ENCODE measurements at places on chromosomes 13 and 19. TPM values are rescaled to one million over a fixed set of nuclear protein-coding genes. Genes with fewer than 3 reads are reported as not detected.

Gene GRIN2D
- total RNA-seq = 0.91 TPM

Gene CEBPG
- total RNA-seq = 30.5 TPM

Gene PPP1R13L
- total RNA-seq = 64.2 TPM

GRCh38 chr13:20157151-20157796 is 3.6 kb downstream of the GJA3 start:
- DNase-seq = no peak

DNA sequence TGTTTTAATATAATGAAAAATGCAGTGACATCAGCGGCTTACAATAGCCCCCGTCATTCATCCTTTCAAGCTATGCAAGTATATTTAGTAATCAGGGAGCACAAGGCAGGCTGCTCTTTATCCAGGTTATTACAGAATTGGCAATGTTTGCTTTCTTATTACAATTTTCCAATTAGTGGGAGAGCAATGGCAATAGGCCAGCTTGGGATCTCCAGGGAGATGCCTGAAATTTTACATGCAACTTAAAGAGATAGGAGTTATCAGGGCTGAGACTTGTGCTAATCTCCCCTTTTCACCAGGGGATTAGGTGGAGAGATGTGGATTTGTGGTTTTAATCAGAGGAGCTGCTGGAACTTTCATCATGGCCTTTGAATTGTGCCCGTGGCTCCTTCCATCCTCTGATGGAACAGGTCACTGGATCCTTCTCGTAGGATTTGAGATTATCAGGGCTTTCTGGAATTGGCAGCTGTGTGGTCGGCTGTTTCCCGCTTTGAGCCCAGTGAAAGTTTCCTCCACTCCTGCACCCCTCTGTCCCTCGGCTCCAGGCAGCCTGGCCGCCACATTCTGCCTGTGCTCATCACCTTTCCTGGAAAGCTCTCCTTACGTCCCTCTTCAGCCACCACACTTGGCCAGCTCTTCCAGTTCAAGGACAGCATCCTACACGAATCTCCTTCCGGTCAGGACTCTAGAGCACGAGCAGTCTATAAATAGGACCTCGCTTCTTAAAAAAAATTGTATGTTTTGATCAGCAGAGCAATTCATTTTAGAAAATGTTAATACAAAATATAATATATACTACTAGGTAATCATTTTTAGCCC is 47.0 kb downstream of the CBY2 start:
- DNase-seq = no peak

Data from aorta (tissue), 5 donors.